ENCODE measurements at places on chromosomes 7 and 10. TPM values are rescaled to one million over a fixed set of nuclear protein-coding genes. Genes with fewer than 3 reads are reported as not detected.

Gene ADRA2A
- total RNA-seq: 4.3 TPM

Gene UMAD1
- 15.0 TPM for total RNA-seq

Gene PPP1R17
- total RNA-seq: 2.3 TPM

Gene NEUROD6
- not detected for total RNA-seq

Gene NFKB2
- 25.3 TPM for total RNA-seq

Gene R3HCC1L
- 11.8 TPM for total RNA-seq

Gene HSPA14
- 18.5 TPM for total RNA-seq

Gene SPAG6
- not detected for total RNA-seq

Gene LRGUK
- total RNA-seq: 0.59 TPM

Gene NEBL
- 15.7 TPM for total RNA-seq

Gene PTPRN2
- total RNA-seq: 0.80 TPM

Gene CHN2
- total RNA-seq: 3.1 TPM

Gene IL6
- total RNA-seq: 0.69 TPM

Gene DDC
- 0.48 TPM for total RNA-seq

Gene CCL26
- total RNA-seq: 2.6 TPM

Gene TEX36
- total RNA-seq: not detected

Gene EIF5AL1
- total RNA-seq: 0.73 TPM

Gene VAX1
- total RNA-seq: 0.81 TPM

Gene PHKG1
- 0.59 TPM for total RNA-seq

Gene HOXA3
- total RNA-seq: not detected

All from H7 (cell line).